ENCODE measurements at places on chromosomes 2 and 18.

DNA sequence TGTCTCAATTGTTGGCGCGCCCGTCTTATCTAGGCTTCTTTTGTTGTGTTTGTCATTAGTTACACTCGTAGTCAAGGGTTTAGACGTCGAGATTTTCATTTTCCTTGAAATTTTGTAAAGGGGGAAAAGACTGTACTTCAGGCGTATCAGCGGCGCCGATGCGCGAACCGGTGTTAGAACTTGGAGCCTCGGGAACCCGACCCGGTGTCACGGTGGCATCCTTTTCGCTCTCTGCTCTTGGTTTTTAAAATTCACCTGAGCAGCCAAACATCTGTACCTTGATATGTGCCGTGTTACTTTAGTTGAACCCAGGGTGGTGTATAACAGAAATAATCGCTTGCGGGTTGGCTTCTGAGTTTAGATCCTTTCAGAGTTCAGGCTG is 643 bp downstream of the RMC1 start:
- no peaks in the 10 kb centered on the region for H3K27me3 ChIP-seq
- H3K4me3 ChIP-seq: peak overlapping the region; percentile 90
- H3K36me3 ChIP-seq: peaks cover 24% of the 10 kb centered on the region
- peaks cover 34% of the 10 kb centered on the region for H3K4me1 ChIP-seq

- no peaks in the 10 kb centered on the region for H3K36me3 ChIP-seq
- H3K27me3 ChIP-seq: peaks cover 23% of the 10 kb centered on the region
- DNase-seq: no peak
- no peaks in the 10 kb centered on the region for H3K4me1 ChIP-seq
- no peak overlapping the region for H3K4me3 ChIP-seq
Measured at GRCh38 chr2:26651470-26651771, 10.3 kb upstream of the CIB4 start.

DNA sequence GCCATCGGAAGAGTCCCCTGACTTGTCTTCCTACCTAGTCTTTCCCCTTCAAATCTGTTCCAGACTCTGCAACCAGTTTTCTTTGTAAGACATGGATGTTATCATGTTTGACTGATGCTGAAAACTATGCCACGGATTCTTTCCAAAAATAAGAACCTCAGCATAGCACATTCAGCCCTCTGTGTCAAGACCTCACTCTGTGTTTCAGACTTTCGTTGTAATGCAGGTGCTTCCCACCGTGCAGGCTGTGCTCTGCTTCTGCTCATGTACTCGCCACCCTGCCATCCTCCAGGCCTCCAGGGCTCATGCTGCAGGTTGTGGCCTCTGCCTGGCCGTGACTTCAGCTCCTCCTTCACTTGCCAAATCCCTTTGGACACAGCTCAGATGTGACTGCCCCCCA is 347.0 kb upstream of the RAB12 start:
- no peak for DNase-seq
- no peak overlapping the region for H3K4me3 ChIP-seq
- no peak overlapping the region for H3K27ac ChIP-seq
- H3K4me1 ChIP-seq: peaks cover 3% of the 10 kb centered on the region

DNA sequence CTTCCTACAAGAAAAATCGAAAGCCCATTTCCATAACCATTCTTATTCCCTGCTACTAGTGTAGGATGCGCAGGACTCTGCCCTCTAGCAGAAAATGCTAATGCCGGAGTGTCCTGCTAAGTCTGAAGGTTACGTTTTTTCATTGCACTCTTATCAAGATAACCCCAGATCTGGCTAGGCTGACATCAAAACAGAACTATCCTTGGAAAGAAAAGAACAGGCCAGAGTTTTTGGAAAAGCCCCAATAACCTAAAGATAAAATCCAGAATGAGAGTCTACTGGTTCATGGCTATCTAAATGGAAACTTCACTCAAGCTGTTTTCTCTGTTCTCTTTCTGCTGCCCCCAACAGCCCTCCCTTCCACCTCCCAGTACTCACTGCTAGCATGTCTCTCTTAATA is 913 bp downstream of the RNF152 start:
- peaks cover 39% of the 10 kb centered on the region for H3K27me3 ChIP-seq
- no peak overlapping the region for H3K4me3 ChIP-seq
- H3K27ac ChIP-seq: no peak overlapping the region
- peaks cover 15% of the 10 kb centered on the region for H3K4me1 ChIP-seq
- DNase-seq: no peak

DNA sequence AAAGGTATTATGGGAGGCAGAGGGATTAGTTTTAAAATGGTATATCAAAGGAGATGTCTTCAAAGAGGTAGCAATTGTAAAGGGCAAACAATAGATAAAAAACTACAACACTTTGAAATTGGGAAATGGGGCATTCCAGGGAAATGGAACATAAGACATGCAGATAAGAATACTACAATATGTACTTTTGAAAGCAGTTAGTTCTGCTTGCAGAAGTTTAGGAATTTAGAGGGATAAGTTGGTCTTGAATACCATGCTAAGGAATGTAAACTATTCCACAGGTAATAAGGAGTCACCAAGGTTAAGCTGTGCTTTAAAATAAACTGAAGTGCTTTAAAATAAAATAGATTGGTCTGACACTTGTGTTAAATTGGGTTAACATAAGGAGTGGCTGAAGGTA is 571.7 kb upstream of the ACVR2A start:
- H3K27me3 ChIP-seq: no peaks in the 10 kb centered on the region
- H3K27ac ChIP-seq: no peak overlapping the region
- H3K4me1 ChIP-seq: no peaks in the 10 kb centered on the region
- no peaks in the 10 kb centered on the region for H3K36me3 ChIP-seq
- H3K4me3 ChIP-seq: no peak overlapping the region

DNA sequence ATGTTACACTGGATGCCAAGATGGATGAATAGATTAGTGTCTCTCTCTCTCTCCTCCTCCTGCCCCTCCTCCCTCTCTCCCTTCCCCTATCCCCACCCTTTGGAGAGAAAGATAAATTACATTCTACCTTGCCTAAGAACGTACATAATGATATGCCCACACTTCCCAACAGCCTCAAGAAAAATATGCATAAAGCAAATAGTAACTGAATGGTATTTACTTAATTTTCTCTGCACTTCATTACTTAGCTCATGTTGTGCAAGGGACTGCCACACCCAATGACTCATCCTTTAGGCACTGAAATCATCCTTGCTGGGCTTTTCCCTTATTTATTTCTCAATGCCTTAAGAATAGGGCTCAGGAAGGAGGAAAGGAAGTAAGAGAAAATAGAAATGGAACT is 137.3 kb upstream of the PID1 start:
- no peak overlapping the region for H3K27ac ChIP-seq
- peaks cover 8% of the 10 kb centered on the region for H3K27me3 ChIP-seq
- no peaks in the 10 kb centered on the region for H3K36me3 ChIP-seq
- H3K4me3 ChIP-seq: no peak overlapping the region
- H3K4me1 ChIP-seq: no peaks in the 10 kb centered on the region

All from stimulated activated naive B cell treated with anti-CD40 and anti-IgM and Interleukin-4, amounts not matched to agents 10 μg/mL and 1 μg/mL and 100 μg/mL, for 72 hours (primary cell).